ENCODE measurements at places on chromosomes 6 and 20. TPM values are rescaled to one million over a fixed set of nuclear protein-coding genes. Genes with fewer than 3 reads are reported as not detected.

GRCh38 chr20:33569802-33570391, 80.0 kb downstream of the CBFA2T2 start:
- H3K4me3 ChIP-seq, result no peak overlapping the region
- no peaks in the 10 kb centered on the region for H3K36me3 ChIP-seq

DNA sequence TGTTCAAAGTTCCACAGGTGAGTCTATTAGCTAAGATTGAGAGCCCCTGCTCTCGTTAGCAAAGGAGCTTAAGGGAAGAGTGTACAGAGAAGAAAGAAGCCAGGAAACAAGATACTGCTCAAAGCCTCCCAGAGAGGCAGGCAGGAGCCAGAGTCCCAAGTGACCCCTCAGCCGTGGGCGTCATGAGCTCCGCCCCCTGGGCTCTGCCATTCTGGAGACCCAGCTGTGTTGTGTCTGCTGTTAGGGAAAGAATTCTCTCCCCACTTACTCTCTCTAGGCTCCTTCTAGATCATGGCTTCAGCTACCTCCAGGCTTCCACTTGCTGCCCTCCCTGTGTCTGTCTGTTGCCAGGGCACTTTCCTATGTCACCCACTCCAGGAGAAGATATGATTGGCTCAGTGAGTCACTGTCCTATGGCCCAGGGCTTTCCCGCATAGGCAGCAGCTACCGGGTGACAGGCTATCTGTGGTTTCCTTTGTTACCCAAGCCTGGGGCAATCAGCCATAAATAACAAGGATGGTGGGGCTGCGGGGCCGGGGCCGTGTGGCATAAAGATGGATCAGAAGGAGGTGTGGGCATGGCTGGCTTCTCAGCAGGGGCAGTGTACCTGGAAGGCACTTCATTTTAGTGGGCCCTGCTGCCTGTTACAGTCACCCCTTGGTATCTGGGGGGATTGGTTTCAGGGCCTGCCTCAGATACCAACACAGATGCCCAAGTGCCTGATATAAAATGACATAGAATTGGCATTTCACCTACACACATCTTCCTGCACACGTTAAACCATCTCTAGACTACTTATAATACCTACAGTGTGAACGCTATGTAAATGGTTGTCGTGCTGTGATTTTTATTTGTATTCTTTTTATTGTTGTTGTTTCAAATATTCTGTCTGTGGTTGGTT, 118.9 kb downstream of the ARMC2 start:
- H3K27ac ChIP-seq, result peak overlapping the region; percentile 53
- no peaks in the 10 kb centered on the region for H3K27me3 ChIP-seq
- H3K36me3 ChIP-seq, result no peaks in the 10 kb centered on the region
- H3K4me1 ChIP-seq, result peaks cover 62% of the 10 kb centered on the region
- H3K4me3 ChIP-seq, result peak overlapping the region; percentile 24

- no peaks in the 10 kb centered on the region for H3K4me1 ChIP-seq
- DNase-seq, result no peak
- no peaks in the 10 kb centered on the region for H3K36me3 ChIP-seq
- no peak overlapping the region for H3K27ac ChIP-seq
- H3K4me3 ChIP-seq, result no peak overlapping the region
Observed at GRCh38 chr6:41200296-41200900, 551 bp downstream of the TREML2 start.

GRCh38 chr20:24011282-24011681, 22.7 kb upstream of the GGTLC1 start:
- no peaks in the 10 kb centered on the region for H3K36me3 ChIP-seq
- H3K27ac ChIP-seq, result no peak overlapping the region
- no peak overlapping the region for H3K4me3 ChIP-seq
- DNase-seq, result no peak
- no peaks in the 10 kb centered on the region for H3K4me1 ChIP-seq

DNA sequence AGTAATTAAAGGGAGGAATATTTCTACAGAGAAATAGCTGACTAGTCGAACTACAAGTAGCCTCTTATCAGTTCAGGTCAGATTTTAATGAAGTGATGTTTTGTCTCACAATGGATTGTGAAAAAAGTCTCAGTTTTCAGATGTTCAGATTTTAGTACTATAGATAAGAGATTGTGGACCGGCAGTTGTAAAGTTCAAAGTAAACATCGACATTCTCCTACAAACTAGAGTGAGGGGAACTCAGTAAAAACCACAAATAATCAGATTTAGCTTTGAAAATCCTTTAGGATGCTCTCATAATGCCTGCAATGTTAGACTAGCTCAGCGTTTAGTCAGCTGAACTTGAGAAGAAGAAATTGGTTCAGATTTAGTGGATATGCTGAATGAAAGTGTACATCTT, 39.9 kb downstream of the RCAN2 start:
- no peak overlapping the region for H3K4me3 ChIP-seq
- no peak overlapping the region for H3K27ac ChIP-seq
- DNase-seq, result no peak

NR2E1 gene
- not detected for total RNA-seq

ASIP gene
- not detected for total RNA-seq

SESN1 gene
- total RNA-seq, result 6.1 TPM

HLA-DRB5 gene
- total RNA-seq, result not detected

ABHD12 gene
- total RNA-seq, result 72.6 TPM

Measured in PC-9 (cell line).